ENCODE measurements at places on chromosomes 11 and 22.
A peak's percentile ranks its signal among the peaks of the same experiment; 100 is the strongest.

DNA sequence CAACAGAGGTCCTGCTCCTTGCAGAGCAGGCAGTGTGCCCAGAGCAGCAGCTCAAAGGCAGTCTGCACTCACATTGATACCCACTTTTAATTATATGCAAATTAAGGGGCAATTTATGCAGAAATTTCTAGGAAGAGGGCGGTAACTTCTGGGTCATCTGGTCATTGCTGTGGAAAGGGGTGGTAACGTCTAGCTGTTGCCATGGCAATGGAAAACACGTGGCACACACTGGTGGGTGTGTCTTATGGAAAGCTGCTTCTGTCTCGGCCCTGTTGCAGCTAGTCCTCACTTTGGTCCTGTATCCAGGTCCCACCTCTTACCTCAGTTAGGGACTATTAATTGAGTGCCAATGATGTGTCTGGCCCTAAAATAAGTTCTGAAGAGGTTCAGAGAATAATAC, 36.8 kb downstream of the BARX2 start:
- no peak for DNase-seq

- DNase-seq, result no peak
Measured at GRCh38 chr11:6566704-6567370, 36.6 kb downstream of the RRP8 start.

- DNase-seq, result no peak
Measured at GRCh38 chr11:99079576-99079975, 58.8 kb downstream of the CNTN5 start.

- no peak for DNase-seq
Measured at GRCh38 chr11:68302256-68302655, 10.1 kb upstream of the LRP5 start.

GRCh38 chr22:41636467-41636866, 15.4 kb downstream of the XRCC6 start:
- no peak for DNase-seq

- DNase-seq, result peak; percentile 60
Measured at GRCh38 chr11:44747316-44747715, 20.6 kb downstream of the TSPAN18 start.

GRCh38 chr11:64141081-64141783, 24.7 kb downstream of the MACROD1 start:
- no peak for DNase-seq

GRCh38 chr22:31526270-31526669, 29.9 kb downstream of the SFI1 start:
- no peak for DNase-seq

DNA sequence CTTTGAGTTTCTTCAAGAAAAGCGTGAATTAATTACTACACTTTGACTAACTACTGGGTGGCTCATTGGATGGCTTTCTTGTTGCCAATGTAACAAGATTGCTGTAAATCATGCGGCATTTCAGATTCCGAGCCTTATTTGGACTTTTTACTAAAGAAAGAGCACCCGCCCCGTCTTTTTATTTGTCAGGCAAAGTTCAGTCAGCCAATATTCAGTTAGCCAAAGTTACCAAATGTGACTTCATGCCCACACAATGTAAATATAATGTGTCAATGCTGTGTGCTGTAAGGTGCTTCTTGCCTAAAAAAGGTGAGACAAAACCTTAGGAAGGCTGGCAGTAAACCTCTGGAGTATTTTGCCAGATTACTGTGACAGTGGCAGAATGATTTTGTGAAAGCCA, 14.8 kb downstream of the FLI1 start:
- no peak for DNase-seq

DNA sequence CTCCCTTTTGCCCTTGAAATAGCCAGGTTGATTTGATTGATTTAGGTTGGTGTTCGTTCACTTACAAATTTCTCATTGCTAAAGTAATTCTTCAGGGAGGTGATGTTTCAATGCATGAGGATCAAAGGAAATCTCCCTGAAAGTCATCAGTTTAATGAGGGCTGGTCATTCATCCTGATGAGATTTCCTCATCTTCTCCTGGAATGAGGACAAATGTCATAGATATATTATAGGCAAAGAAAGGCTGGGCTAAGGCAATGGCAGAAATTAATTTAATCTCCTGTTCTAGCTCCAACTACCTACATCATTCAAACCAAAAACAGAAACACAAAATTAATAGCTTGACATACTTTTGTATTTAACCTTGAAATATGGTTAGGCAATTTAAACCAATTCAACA, 1052.1 kb downstream of the LRRC4C start:
- DNase-seq, result no peak

DNA sequence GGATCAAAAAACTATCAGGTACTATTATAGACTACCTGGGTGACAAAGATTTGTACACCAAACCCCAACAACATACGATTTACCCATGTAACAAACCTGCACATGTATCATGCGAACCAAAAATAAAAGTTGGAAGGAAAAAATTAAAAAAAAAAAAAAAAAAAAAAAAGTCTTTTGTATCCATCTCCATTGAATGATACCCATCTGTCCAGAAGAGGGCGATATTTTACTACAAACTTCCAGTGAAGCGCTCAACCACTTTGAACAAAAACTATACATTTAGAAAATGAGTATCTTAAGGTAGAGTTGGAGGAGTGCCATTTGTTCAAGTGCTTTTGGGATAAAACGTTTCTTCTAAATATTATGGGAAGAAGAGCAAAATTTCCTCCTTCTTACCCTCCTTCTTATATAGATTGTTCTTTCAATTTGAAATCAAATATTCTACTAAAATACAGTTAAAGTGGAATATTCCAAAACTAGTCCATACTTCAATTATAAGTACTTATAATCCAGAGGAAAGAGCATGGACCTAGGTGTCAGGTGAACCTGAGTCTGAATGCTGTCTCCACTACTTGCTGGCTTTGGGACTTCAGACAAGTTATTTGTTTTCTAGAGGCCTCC, 23.3 kb downstream of the ARL14EP start:
- DNase-seq, result peak; percentile 73

GRCh38 chr22:27129266-27129665, 471.9 kb downstream of the MIAT start:
- no peak for DNase-seq

GRCh38 chr11:11494348-11494747, 127.5 kb downstream of the GALNT18 start:
- no peak for DNase-seq

GRCh38 chr11:118276422-118276821, 12.3 kb upstream of the MPZL2 start:
- no peak for DNase-seq

DNA sequence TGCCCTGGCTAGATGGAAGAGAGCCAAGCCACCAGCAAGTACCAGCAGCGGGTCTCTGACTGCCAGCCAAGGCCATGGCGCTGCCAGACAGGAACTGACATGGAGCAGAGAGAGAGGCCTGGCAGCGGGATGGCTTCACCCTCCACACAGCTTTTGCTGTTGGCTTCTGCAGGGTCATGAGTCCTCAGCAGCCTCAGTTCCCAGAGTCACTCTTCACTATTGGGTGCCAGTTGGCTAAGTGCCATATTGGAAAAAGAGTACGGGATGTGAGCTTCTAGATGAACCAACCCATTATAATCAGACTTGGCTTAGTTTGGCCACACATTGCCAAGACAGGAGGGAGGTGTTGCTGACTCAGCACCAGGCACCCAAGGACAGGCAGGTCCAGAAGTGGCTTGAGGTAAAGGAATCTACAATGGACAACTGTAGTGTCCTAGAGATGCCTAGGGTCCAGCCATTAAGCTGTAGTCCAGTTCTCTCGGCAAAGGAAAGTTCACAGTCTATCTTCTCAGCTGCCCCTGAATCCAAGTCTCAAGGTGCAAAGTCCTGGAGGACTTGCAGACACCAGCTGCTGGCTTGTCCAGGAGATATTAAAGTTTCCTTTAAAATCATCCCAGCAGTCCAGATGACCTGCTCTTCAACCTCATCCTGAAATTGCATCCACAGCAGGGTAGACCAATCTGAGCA, 40.7 kb upstream of the POU2AF1 start:
- DNase-seq, result no peak

GRCh38 chr11:75955443-75955842, 140.4 kb downstream of the UVRAG start:
- DNase-seq, result no peak
